ENCODE measurements at places on chromosomes 7 and 10.

DNA sequence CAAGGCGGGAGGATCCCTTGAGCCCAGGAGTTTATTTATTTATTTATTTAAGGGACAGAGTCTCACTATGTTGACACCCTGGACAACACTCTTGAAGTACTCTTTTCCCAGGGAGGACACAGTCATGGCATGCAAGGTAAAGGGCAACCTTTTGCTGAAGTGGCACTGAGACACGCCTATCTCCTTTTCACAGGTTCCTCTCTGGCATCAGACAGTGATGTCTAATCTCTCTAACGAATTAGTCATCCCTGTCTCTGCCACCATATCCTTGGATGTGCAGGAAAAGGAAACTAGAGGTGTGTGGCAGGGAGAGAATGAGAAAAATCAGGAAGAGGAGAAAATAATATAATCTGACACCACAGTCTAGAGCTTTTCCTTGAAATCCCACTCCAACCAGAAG, 19.5 kb downstream of the CPVL start:
- no peak for DNase-seq

GRCh38 chr7:40003597-40003996, 53.5 kb downstream of the CDK13 start:
- DNase-seq = no peak

- DNase-seq = no peak
Measured at GRCh38 chr10:71363936-71364335, 32.8 kb upstream of the CDH23 start.

GRCh38 chr7:142175594-142175993, 64.1 kb downstream of the MGAM2 start:
- no peak for DNase-seq

- DNase-seq = no peak
Measured at GRCh38 chr10:132078746-132079345, 13.1 kb downstream of the JAKMIP3 start.
